Activated naive CD8-positive, alpha-beta T cell treated with anti-CD3 and anti-CD28 coated beads, Interleukin-2, amount 50 U/mL, for 24 hours (primary cell): ENCODE measurements at places on chromosomes 12 and 14.
A peak's percentile ranks its signal among the peaks of the same experiment; 100 is the strongest.

DNA sequence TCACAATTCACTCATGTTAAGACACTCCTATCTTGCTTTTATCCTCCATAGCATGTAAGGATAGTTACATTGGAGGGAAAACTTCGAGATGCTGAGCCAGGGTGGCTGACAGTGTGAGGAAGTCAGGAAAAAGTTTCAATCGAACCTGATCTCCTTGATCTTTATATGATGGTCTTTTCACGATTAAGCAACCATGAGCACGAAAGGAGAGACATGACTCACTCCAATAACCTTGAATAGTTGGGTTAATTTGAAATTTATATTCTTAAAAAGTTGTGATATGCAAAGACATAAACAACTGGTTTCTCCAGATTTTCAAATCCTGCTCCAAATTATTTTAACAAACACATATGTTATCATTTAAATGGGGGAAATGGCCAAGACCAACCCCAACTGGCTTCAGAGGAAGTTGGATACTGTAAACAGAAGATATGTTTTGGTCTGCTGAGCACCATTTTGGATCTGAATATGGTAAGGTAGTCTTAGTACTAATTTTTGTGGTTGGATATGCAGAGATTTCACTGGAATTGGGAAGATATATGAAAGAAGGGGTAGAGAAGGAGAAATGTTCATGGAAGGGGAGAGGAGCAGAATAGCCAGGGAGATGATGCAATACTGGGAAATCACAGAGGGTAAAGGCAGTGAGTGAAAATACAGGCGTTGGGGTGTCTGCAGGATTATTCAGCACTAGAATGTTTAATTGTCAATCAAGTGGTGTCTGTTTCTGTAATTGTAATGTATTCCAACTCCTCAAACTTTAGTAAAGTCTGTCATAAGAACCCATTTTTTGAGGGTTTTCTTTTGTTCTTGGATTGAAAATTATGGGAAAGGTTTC lies 185.2 kb upstream of the SLC38A2 start:
- DNase-seq: no peak

GRCh38 chr12:48423171-48423570 lies 49.2 kb upstream of the ANP32D start:
- no peak for DNase-seq

DNA sequence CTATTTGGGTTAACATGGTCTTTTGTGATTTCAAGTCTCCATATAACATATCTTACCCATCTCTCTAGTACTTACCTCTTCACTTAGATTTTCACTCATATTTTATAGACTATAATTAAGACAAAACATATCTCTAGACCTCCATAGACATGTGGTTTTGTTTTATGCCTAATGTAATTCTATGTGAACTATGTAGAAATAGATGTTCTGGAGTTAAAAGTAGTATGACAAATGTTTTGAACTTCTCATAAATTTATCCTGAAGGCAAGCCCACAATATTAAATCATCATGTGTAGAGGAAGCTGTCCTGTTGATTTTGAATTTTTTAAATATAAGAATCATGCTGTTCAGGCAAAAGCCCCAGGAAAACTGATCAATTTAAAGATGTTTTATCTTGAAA lies 169.2 kb downstream of the SYT1 start:
- no peak for DNase-seq

DNA sequence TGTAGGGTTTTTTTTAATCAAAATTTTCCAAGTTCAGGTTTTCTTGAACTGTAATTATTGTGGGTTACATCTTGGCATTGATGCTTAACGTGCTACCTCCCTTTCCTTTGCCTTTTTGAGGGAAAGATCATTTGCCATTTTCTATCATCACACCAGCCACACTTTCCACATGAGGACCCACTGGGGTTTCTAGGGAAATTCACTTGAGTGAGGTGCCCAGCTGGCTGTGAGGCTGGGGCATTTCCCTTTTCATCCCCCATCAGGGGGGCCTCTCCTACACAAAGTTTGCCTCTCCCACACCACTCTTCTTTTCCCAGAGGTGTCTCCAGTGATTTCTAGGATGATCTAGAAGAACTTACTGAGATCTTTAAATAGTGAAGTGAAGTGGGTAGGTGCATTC lies 335.7 kb downstream of the BMP4 start:
- DNase-seq: no peak

DNA sequence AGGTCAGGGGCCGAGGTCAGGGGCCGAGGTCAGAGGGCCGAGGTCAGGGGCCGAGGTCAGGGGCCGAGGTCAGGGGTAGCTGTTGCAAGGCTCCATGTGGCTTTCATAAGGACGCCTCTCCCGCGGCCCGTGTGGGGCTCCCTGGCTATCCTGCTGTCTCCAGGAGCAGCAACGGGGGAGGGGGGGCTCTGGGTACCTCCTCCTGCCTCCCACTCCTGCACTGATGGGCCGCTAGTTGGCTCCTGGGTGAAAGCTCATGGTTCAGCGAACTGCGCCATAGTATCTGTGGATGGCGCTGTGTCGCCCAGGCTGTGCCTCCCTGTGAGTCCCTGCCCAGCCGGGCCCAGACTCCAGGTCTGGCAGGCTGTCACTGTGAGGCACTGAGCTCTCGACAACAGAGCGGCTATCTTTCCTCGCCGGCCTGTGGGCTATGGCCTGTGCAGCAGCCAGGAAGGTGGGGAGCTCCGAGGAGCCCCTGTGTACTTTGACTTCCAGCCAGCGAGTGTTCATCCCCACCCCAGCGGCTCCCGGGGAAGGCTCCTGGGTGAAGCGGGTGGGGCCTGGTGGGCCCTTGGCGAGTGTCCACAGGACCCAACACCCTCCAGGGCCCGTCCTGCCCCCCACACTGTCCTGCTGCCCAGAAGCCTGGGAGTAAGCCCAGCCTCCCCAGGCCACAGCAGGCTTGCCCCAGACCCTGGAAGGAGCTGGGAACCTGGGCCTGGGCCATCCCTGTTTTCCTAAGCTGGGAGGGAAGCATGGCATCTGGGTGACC lies 8.1 kb downstream of the RFLNA start:
- no peak for DNase-seq

GRCh38 chr14:90740081-90740480 lies 76.1 kb downstream of the TTC7B start:
- no peak for DNase-seq

GRCh38 chr12:111598637-111599452 lies at the start of gene ATXN2:
Gene ATXN2, minus strand, starts transcription at chr12:111599315. Its CDS starts 281 bp downstream, at chr12:111599034.
- DNase-seq: peak; percentile 71

DNA sequence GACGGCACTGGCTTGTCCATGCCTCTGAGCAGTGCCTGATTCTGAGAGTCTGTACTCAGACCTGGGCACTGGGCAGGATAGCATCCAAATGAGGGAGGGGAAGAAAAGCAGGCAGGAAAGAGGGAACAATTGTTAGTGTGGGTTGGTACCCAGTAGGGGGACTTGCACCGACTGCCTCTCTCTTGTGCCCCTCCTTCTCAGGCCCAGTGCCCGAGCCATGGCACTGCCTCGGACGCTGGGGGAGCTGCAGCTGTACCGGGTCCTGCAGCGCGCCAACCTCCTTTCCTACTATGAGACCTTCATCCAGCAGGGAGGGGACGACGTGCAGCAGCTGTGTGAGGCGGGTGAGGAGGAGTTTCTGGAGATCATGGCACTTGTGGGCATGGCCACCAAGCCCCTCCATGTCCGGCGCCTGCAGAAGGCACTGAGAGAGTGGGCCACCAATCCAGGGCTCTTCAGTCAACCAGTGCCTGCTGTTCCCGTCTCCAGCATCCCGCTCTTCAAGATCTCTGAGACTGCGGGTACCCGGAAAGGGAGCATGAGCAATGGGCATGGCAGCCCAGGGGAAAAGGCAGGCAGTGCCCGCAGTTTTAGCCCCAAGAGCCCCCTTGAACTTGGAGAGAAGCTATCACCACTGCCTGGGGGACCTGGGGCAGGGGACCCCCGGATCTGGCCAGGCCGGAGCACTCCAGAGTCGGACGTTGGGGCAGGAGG lies 2.2 kb downstream of the NAB2 start:
- no peak for DNase-seq

- DNase-seq: no peak
These were observed 44.7 kb downstream of the SLC5A8 start for GRCh38 chr12:101165319-101165718.

- no peak for DNase-seq
These were observed 60.3 kb downstream of the KLRG1 start for GRCh38 chr12:9049520-9050133.

GRCh38 chr14:61469781-61470180 lies 148.4 kb downstream of the PRKCH start:
- DNase-seq: no peak

- DNase-seq: no peak
These were observed 181.5 kb upstream of the KRR1 start for GRCh38 chr12:75692876-75693275.
